ENCODE measurements at places on chromosomes 1 and 21.
A peak's percentile ranks its signal among the peaks of the same experiment; 100 is the strongest.

GRCh38 chr1:11485191-11485590 is 6.2 kb downstream of the DISP3 start:
- DNase-seq = no peak

GRCh38 chr21:44881198-44881872 is 7.8 kb upstream of the PTTG1IP start:
- peak; percentile 77 for DNase-seq

DNA sequence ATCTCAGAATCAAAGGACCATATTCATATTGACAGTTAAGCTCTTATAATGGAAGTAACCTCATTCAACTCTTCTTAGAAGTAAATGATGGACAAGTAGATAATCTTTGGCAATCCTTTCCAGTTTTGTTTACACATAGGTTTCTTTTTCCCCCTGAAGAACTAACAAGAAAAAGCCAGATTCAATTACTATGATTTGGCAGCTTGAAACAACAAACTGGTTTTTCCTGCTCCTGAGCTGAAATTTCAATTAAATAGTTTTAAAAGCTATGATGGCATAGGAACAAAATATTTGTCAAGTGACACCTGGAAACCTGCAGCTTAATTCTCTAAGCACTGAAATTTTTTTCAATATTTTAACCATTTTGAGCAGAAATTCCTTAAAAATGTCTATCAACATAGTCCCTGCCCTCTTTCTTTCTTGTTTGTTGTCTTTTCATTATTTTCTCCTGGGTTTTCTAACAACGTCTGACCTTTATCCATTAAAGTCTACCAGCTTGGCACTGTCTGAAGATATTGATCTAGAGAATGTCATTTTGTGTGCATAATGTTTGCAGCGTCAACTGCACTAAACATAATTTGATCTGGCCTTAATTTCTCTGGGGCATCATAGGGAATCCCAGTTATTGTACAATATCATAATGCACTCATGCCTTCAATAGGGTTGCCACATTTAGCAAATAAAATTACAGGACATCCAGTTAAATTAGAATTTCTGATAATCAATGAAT is 4.0 kb upstream of the SLC35A3 start:
- no peak for DNase-seq

DNA sequence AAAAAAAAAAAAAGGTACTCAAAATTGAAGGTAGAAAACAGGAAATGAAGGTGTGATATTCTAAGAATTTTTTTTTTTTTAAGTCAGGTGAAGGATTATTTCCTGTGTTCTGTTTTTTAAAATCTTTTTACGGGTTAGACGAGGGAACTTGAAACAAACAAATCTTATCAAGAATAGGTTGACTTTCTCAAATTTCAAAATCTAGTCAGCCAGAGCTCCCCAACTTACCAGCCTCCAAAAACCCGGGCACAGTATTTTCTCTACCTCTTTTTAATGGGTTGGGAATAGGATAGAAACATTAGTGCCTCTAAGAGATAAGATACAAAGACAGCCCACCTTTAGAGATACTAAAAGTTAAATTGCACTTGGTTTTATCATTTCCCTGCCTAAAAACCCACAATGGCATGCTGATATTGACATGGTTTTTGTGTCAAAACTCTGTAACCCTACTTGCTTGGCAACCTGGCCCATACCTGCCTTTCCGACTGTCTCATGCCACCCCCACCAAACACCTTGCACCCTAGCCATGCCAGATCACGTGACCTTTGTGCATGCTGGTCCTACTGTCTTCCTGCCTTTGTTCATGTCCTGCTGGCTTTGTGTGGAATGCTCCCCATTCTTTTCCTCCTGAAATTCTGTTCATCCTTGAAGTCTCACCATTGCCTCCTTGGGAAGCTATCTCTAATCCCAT is 4.2 kb downstream of the RCAN3 start:
- no peak for DNase-seq

DNA sequence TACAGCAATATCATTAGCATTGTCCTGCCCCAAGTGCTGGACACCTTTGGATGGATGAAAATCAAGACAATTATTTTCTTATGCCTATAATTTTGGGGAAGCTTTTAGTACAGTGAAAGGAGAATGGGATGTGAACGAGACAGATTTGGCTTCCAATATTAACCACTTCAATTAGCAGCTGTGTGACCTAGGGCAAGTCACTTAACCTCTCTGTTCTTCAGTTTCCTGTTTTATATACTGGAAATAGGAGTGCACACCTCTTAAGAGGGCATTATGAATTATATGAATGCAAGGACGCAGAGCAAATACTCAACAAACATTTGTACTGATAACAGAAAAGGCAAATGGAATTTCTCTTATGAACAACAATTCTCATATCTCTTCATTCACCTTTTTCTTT is 18.5 kb downstream of the CYP2J2 start:
- no peak for DNase-seq

DNA sequence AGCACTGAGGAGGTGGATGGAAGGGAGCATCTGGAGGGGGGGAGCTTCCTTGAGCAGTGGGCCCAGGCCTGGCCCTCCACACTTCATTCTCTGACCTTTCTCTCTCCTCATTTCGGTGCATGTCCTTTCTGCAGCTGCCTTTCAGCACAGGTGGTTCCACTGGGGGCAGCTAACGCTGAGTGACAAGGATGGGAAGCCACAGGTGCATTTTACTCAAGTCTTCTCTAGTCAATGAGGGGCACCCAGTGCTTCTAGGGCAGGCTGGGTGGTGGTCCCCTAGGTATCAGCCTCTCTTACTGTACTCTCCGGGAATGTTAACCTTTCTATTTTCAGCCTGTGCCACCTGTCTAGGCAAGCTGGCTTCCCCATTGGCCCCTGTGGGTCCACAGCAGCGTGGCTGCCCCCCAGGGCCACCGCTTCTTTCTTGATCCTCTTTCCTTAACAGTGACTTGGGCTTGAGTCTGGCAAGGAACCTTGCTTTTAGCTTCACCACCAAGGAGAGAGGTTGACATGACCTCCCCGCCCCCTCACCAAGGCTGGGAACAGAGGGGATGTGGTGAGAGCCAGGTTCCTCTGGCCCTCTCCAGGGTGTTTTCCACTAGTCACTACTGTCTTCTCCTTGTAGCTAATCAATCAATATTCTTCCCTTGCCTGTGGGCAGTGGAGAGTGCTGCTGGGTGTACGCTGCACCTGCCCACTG is 43.2 kb downstream of the YARS1 start:
- no peak for DNase-seq

DNA sequence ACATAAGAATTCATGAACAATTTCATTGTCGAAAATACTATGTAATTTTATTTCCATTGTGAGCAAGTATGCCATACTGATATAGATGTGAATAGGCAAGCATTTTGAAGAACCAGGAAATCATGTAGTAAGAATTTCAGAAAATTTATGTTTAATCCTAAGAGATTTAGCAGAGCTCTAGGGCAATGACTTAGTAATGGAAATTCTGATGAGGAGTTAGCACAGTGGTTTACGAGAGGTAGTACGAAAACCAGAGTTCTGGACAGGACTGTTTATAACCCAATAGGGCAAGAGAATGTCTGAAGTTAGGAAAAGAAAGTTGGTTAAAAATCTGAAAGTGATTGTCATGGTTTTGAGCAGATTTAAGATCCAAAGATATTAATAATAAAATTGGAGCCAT is 439.6 kb upstream of the DEPDC1 start:
- no peak for DNase-seq

DNA sequence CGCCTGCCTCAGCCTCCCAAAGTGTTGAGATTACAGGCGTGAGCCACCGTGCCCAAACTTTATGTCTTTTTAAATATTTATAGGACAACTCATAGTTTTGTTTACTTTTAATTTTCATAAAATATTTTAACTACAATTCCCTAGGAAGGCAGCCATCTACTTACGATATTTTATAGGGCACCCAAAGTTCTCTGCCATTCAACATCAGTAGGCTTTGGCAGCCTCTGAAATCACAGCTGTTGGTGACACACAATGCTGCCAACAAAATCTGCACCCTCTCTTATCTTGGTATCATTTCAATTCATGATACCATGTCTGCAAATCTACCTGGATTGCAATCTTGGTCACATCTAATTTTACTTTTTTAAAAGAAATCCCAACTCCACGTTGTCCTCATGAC is 27.1 kb upstream of the ERO1B start:
- no peak for DNase-seq

DNA sequence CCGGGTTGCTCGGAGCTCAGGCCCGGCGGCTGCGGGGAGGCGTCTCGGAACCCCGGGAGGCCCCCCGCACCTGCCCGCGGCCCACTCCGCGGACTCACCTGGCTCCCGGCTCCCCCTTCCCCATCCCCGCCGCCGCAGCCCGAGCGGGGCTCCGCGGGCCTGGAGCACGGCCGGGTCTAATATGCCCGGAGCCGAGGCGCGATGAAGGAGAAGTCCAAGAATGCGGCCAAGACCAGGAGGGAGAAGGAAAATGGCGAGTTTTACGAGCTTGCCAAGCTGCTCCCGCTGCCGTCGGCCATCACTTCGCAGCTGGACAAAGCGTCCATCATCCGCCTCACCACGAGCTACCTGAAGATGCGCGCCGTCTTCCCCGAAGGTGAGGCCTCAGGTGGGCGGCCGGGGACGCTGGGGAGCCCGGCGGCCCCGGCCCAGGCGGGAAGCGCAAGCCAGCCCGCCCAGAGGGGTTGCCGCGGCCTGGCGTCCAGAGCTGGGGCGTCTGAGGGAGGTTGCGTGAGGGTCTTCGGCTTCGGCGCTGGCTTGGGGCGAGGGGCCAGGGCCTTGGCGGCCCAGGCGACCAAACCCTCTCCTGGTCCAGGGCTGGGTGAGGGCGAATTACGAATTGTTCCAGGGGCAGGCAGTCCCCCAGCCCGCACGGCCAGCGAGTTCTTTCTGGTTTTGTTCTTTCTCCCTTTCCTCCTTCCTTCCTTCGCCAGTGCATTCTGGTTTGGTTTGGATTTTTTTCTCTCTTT is 805 bp downstream of the SIM2 start:
- peak; percentile 28 for DNase-seq

DNA sequence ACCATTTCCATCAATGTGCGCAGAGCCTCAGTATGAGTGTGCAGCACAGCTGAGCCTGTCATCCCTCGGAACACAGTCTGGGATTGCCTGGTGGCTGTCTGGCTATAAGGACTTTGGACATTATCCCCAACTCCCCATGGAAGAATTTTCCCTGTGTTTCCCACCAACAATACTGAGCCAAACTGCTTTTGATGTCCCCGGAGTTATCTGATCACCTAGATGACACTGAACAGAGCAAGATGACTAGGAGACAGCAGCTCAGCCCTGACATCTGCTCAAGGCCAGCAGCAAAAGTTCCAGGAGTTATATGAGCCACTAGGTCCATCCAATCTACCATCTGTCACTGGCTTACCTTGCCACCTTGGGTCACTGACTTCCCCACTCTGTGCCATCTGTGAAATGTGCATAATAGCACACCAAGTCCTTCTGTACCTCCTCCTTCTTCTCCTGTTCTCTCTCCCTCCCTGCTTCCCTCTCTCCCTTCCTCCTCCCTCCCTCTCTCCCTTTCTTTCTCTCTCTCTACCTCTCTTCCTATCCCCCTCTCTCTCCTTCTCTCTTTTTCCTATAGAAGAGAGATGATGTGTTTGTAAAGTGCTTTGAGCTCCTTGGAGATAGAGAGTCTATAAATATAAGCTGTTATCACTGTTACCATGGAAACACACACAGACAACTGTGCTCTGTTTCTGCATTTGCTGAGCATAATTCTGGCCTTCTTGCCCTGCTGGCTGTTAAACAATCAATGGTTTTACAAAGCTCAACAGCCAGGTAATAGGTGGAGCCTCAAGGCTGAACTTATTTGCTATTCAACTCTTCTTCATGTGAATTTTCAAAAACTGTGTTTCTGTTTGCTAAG is 19.7 kb upstream of the ATP1B1 start:
- DNase-seq = peak; percentile 32

DNA sequence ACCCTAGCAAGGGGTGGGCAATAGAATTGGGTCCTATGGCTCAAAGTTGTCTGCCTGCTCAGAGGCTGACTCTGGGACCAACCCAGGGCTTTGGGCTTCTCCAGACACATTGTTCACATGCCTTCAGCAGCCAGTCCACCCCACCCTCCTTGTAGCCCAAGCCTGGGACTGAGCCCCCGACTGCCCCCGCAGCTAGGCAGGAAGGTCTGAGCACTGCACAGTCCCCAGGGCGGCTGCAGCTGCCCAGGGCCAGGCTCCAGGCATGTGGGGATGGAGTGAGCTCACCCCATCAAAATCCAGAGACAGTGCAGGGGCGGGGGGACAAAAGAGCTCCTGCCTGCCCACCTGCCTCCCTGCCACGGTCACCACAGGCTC is 35.6 kb downstream of the HSPG2 start:
- DNase-seq = peak; percentile 94

DNA sequence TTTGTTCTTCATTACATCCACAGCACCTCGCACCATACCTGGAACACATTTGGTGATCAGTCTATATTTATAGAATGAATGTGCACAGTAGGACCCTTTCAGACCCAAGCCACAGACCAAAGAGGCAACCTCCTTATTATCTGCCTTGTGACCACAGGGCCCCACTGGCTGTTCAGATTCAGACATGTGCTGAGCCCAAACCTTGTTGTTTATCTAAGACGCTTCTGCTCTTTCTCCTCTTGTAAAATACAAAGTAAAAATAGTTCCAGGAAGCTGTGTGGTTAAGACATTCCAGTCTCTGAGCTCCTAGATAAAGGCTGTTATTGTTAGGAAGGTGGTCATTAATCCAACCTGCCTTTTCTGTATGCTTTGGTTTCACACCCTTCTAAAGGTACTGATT is 3.6 kb upstream of the SCMH1 start:
- no peak for DNase-seq

GRCh38 chr1:223256034-223256433 is 107.9 kb downstream of the SUSD4 start:
- no peak for DNase-seq

DNA sequence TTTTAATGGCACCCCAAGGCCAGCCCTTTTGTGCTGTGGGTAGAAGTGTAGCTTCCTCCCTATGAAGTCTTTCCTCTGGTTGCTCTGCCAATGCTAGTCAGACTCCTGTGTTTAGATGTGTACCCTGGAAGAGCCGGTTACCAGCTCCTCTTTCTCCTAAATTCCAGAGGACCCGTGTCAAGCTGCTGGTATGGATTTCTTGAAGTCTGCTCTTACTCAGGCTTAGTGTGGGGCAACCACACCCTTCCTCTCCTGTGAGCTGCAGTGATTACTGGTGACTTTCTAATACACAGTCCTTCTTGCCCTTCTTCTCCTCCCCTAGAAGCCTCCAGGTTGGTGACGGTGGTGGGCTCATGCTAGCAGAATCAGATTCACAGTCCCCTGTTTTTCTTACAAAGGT is 74.1 kb upstream of the AKT3 start:
- peak; percentile 91 for DNase-seq

- DNase-seq = no peak
Observed at GRCh38 chr1:166133857-166134256, 32.9 kb downstream of the FAM78B start.

DNA sequence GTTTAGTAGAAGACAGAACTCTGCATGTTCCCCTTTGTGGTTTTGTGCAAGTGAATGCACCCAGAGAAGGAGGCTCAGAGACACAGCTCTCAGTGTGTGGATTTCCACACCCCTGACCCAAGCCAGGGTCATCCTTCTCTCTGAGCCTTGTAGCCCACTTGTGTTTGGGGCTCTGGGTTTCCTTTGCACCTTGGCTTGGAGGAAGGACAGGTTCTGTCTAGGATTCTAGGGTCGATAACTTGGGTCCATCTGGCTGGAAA is 27.2 kb downstream of the MYOG start:
- DNase-seq = no peak

GRCh38 chr21:40517646-40518045 is 329.3 kb downstream of the DSCAM start:
- DNase-seq = no peak
